ENCODE measurements at places on chromosomes 7 and 10.

DNA sequence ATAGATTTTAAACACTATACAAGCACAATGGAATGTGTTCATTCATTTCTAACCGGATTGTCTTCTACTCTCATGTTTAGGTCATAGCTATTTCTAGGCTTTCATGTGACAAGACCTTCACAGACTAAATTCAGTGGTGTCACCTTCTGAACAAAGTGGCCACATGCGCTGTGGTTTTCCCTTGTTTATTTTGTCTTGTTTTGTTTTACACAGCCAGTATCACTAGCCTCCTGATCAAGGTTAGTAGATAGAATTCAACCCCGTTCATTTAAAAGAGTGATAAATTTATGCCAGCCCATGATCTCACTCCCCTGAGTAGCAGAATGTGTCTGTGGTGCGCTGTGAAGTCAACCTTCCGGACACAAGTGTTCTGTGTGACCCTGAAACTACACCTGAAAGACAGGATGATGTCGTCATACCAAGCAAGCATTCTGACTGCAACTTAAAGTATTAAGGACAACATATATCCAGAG is 209.1 kb downstream of the CREB5 start:
- DNase-seq, result no peak

- no peak for DNase-seq
These were observed 34.6 kb downstream of the MALSU1 start for GRCh38 chr7:23333671-23334246.

DNA sequence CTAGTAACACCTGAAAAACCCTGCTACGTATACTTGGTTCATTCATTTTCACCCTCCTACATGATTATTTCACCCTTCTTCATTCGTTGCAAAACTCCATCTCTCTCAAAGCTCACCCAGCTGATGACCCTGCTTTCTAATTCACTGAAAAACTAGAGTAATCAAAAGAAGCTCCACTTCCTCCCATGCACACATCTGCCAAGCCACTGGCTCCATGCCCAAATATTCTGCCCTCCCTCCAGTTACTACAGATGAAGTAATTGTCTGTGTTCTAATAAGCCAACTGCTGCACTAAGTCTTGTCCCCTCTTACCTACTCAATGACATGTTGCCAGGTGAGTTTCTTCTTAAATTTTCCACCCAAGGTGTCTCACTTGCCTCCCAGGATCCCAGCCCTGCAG is 96.9 kb upstream of the CCDC71L start:
- peak; percentile 50 for DNase-seq

DNA sequence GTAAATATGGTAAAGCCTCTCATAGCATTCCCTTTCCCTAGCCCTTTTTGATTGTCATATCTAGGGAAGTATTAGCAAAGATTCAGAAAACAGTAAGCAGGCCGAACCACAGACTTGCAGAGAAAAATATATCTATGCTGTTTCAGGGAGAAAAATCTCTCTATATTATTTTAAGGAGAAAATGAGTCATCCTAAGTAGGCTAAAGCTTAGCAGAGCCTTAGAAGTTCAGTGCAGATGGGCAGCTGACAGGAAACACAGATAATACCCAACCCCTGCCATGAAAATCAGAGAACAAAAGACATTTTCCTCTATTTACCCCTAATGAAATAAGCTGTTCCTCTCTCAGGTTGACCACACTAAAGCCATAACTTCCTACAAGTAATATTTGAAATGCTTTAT is 16.5 kb downstream of the C1QL3 start:
- no peak for DNase-seq

DNA sequence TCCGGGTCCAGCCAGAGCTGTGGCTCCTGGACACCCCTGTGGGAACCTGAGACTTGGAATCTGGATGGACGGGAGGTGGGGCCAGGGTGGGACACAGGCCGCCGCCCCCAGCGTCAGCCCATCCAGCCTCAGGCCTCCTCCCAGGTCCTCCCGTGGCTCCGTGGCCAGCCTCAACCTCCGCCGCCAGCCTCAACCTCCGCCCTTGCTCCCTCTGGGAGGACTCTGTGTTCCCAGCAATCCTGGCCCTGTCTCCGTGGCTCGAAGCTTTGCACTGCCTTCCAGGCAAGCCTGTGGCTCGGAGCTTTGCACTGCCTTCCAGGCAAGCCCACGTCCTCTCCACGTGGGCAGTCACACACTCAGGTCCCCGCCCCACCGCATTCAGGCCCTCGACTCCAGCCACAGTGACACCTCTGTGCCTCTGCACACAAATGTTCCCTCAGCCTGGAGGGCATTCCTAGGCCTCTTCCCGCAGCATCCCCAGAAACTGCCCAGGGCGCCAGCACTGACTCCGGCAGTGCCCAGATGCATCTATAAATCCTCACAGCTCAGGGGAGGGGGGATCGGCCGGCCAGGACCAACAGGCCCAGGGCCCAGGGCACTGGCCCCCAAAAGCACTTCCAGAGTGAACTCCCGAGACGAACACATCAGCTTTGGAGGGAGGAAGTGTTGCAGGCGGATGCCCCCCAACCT is 44.7 kb upstream of the PDGFA start:
- DNase-seq, result no peak

- peak; percentile 36 for DNase-seq
These were observed 26.1 kb downstream of the FAM53B start for GRCh38 chr10:124717911-124718741.

GRCh38 chr7:138358850-138359341 is 101.2 kb upstream of the TRIM24 start:
- no peak for DNase-seq

GRCh38 chr10:8279598-8279997 is 225.1 kb downstream of the GATA3 start:
- DNase-seq, result no peak

DNA sequence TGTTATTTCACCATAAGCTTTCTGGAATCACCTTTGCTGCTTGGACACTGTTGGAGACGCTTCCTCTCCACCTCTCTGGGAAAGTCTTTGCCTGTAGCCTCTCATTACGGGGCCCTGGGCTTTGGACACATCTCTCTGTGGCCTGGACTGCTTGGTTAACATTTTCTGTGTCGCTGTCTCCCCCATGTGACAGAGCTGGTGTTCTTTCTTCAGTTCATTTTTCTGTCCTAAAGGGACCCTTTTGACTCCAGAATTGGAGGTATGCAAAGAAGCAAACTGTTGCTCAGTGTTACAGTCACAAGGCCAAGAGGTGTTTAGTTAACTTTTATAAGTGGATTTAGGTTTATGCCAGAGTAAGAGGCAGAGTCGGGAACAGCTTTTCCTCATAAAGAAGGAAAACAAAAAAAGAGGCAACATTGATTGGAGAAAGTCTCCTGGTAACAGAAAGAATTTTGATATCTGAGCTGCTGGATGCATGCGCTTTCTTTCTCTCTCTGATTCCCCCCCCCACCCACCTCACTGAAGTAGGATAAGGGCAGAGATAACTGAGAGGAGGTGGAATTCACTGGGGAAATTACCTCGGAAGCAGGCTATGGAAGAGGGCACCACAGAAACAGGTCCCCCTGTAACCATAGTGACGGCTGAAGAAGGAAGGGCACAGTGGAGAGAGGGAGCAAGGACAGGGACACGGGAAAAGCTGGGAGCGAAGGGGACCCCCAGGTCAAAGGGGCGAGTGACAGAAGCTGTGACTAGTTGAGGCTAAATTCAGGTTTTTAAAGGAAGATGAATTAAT is 57.8 kb downstream of the LGI1 start:
- DNase-seq, result peak; percentile 36

- DNase-seq, result no peak
These were observed 9.1 kb downstream of the TTYH3 start for GRCh38 chr7:2640846-2641316.

DNA sequence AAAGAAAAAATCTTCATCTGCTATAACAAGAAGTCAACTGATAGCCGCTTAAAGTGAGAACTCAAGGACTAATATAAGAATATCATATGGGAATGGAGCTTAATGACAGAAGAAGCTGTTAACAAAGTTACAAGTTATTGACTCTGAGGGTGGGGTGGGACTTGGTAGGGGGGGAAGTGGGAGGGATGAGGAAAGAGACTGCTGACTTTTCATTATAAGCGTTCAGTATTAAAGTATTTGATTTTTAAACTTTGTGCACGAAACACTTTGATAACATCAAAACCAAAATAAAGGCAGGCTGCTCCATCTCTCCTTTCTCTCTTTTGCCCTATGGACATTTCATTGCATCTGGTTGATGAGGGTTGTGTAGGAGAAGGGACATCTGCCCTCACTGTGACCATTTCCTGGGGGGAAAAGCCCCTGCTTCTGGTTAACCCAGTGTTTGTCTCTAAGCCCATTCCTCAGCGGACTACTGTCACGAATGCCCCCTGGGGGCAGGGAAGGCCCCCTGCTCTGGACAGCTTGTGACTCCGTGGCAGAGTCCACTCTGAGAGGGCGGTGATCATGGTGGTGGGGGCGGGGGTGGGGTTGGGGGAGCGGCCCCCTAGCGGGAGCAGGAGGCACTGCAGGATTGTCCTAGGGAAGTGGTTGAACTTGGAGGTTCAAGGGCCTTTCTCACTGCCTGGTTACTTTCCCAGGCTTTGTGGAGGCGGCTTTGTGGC is 17.4 kb downstream of the SLC13A4 start:
- DNase-seq, result no peak

DNA sequence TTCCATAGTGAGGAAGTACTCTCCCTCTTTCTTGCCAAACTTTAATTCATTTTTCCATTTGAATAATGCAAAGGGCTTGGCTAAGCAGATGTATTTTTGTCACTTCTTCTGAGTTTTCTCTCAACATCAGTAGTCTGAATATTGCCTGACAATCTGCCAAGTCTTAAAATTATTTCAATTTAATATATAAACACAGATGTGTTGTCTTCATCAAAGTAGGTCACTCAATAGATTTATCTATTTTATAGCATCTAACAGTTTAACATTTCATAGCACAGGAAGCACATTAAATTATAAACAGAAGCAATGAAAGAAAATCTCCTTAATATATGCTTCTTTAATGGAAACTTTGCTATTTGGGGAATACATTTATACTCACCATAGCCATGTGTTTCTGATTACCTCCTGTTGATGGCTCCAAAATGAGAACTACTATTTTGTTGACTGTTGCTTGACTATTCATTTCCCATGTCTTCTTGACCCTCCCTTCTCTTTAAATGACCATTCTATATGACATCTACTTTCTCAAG is 4.5 kb downstream of the CPED1 start:
- DNase-seq, result no peak

- no peak for DNase-seq
These were observed 576.9 kb downstream of the ANKRD7 start for GRCh38 chr7:118801366-118801765.

- peak; percentile 88 for DNase-seq
These were observed 90.1 kb upstream of the NFE2L3 start for GRCh38 chr7:26061678-26062603.

- no peak for DNase-seq
These were observed 158.8 kb downstream of the TWIST1 start for GRCh38 chr7:18958627-18959026.

DNA sequence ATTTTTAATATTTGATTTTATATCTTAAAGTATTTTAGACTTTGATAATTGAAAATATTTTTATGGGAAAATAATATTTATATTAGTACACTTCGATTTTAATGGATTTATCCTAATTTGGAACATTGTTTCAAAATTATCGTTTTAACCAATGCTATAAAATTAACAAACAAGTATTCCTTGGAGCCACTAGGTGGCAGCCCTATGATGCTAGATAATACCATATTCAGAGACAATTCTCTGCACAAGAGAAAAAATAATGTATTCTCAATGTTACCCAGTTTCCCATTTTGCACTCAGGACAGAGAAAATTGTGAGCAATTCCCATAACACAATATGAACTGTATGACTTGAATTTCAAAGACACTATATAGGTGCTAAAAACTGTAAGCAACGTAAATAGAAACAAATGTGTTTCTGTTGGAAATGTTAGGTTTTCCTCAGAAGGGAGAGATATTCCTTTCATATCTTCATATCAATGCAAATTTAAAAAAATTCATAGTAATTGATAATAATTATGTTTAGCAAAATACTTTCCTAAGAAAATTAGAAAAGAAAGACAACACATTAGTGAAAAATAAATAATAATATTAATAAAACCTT is 237.8 kb downstream of the SEMA3E start:
- DNase-seq, result peak; percentile 13

DNA sequence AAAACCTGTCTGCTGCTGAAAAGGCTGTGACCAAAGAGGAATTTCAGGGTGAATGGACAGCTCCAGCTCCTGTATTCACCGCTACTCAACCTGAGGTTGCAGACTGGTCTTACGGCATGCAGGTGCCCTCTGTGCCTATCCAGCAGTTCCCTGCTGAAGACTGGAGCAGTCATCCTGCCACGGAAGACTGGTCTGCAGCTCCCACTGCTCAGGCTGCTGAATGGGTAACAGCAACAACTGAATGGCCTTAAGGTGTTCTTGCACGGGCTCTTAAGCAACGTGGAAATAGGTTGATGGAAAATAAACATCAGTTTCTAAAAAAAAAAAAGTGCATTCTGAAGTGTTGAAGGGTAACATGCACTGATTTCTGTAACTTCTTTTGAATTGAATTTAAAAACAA is 82.3 kb downstream of the DAGLB start:
- DNase-seq, result no peak

- no peak for DNase-seq
These were observed 3.5 kb downstream of the GLCCI1 start for GRCh38 chr7:7972128-7972527.

- no peak for DNase-seq
These were observed 90.9 kb downstream of the NT5C2 start for GRCh38 chr10:103102195-103102594.

DNA sequence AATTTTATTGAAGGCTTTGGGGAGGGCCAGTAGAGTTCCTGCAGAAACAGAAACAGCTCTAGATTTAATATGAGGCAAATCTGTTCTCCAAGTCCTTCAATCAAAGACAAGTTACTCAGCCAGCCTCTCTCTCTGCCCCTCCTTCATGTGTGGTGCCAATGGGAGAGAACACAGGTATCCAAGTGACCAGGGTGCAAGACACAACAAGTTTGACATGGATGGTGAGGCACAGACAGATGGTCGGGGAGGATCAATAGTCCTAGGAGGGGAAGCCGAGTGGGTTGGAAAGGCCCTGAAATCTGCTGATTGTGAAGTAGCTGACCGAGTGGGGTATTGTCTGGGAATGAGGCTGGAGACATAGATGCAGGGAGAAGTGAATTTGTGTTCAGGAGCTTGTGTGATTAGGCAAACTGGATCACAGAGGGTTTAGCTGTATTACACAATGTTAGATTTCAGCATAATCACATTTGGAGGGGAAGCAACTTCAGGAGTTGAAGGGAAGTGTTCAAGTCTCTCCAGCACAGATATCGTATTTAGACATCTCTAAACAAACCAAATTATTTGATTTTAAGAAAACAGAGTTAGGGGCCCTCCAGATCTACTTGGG is 1.5 kb downstream of the GIMAP1 start:
- no peak for DNase-seq

GRCh38 chr10:69860271-69860670 is 58.6 kb downstream of the COL13A1 start:
- DNase-seq, result no peak

DNA sequence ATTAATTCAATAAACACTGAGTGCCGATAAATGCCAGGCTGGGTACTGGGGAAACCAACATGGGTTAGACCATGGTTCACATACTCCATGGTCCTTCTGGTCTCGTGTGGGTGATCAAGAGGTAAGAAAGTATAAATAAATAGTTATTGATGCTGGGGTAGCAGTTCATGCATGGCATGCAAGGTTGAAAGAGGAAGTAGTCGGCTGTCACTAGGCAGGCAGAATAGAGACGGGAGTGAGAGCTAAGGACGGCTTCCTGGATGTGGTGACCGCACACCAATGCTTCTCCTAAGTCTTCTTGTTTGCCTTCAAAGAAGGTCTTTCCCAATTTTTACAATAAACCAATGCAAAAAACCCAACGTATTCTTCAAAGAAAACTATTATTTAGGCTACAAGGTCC is 208.6 kb downstream of the ADAM12 start:
- DNase-seq, result no peak

Data from DMS153 (cell line).